ENCODE measurements at places on chromosomes 16 and 17.

- DNase-seq, result no peak
Observed at GRCh38 chr16:31243734-31244670, 15.8 kb upstream of the ITGAM start.

- no peak for DNase-seq
Observed at GRCh38 chr17:64950871-64951270, 31.6 kb upstream of the LRRC37A3 start.

- no peak for DNase-seq
Observed at GRCh38 chr17:40561871-40562611, 3.2 kb downstream of the CCR7 start.

- DNase-seq, result no peak
Observed at GRCh38 chr17:55038291-55038690, 69.7 kb downstream of the STXBP4 start.

GRCh38 chr17:27970587-27970986, 71.9 kb upstream of the NLK start:
- no peak for DNase-seq

- DNase-seq, result no peak
Observed at GRCh38 chr17:935485-935884, 44.1 kb downstream of the NXN start.

GRCh38 chr16:73049091-73049490, 1.2 kb upstream of the ZFHX3 start:
- no peak for DNase-seq

DNA sequence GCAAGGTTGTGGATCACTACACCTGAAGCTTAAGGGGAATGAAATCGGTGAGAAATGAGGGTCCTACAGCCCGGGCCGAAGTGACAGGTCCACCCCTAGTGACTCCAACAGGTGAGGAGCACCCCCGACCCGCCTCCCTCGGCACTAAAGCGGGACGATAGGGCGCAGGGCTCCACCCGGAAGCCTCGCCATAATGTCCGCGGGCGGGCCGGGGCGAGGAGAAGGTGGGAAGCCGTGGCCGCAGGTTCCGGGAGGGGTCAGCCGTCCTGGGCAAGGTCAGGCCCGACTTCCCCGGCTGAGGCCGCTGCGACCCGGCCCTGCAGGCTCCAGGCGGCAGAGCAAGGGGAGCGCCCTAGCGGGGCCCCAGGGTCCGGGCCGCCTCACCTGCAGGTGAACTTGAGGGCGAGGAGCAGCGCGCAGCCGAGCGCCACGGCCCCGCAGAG, 543 bp downstream of the TXNDC11 start:
- peak; percentile 16 for DNase-seq

GRCh38 chr17:55760643-55761355, 9.9 kb downstream of the PCTP start:
- no peak for DNase-seq

- DNase-seq, result no peak
Observed at GRCh38 chr17:8801135-8801840, 2.1 kb upstream of the MFSD6L start.

DNA sequence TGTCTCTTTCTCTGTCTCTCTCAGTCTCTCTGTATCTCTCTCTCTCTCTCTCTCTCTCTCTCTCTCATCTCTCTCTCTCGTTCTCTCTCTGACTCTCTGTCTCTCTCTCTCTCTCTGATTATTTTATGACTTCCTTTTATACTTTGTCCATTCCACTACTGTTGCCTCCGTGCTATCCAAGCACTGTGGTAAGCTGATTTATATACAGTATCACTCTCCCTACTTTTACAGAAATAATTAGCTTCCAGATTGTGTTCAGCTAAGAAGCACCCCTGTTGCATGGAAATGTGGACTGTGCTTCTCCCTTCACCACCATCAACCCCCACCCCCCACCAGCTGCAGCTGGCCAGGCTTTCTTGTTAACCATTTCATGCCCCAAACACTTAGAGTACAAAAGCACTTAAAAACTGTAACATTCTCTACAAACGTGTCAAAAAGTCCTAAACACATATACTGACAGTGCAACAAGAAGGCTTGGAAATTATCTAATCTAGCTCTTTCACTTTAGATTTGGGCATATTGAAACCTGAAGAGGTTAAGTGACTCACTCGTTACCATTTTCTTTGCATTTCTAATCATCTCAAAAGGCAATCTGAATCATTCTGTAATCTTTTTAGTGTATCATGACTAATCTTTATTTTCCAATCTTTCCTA, 11.6 kb upstream of the TMEM100 start:
- no peak for DNase-seq

DNA sequence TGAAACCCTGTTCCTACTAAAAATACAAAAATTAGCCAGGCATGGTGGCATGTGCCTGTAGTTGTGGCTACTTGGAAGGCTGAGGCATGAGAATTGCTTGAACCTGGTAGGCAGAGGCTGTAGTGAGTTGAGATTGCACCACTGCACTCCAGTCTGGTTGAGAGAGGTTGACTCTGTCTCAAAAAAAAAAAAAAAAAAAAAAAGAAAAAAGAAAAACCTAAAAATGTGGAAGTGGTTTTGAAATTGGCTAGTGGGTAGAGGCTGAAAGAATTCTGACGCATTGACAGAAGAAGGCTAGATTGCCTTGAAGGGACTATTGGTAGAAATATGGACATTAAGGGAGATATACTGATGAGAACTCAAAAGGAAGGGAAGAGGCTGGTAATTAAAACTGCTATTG, 33.6 kb upstream of the CPPED1 start:
- no peak for DNase-seq

GRCh38 chr16:3035289-3035971, 1.3 kb downstream of the BICDL2 start:
- DNase-seq, result no peak

GRCh38 chr17:10992106-10992880, 154.4 kb upstream of the PIRT start:
- no peak for DNase-seq

DNA sequence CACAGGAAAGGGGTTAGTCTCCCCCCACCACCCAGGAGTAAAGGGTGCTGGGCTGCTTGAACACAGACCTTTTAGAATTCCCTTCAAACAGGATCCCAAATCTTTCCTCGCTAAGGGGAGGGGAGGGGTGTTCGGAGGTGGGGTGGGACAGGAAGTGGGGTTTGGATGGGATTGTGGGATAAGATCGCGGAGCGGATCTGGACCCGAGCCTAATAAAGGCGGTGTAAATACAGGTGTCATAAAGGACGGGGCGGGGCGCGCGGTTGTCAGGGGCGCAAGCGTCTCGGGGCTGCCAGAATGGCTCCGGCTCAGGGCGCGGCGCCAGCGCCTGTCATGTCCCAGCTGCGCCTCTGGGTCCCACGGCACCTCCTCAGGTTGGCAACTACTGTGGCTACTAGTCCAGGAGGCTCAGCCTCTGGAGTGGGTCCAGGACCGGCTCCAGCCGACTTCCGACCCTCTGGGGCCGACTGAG, 59.8 kb upstream of the FBXO47 start:
- DNase-seq, result peak; percentile 9

DNA sequence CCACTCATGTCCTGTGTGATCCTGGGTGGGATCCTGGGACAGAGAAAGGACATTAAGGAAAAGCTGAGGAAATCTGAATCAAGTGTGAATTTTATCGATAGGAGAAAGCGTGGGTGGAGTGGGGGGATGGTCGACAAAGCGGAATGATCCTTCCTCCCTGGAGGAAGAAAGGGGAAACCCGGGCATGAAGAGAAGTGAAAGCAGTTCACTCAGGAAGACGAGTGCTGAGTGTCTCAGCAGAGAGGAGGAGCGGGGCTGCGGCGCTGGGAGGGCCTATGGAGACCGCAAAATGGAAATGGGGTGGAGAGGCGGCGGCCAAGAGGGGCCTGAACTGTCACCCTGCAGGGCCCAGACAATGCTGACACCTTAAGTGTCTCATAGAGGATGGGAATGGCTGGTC, 8.7 kb downstream of the ZDHHC7 start:
- no peak for DNase-seq

GRCh38 chr16:340370-341091, 12.0 kb downstream of the AXIN1 start:
- no peak for DNase-seq

DNA sequence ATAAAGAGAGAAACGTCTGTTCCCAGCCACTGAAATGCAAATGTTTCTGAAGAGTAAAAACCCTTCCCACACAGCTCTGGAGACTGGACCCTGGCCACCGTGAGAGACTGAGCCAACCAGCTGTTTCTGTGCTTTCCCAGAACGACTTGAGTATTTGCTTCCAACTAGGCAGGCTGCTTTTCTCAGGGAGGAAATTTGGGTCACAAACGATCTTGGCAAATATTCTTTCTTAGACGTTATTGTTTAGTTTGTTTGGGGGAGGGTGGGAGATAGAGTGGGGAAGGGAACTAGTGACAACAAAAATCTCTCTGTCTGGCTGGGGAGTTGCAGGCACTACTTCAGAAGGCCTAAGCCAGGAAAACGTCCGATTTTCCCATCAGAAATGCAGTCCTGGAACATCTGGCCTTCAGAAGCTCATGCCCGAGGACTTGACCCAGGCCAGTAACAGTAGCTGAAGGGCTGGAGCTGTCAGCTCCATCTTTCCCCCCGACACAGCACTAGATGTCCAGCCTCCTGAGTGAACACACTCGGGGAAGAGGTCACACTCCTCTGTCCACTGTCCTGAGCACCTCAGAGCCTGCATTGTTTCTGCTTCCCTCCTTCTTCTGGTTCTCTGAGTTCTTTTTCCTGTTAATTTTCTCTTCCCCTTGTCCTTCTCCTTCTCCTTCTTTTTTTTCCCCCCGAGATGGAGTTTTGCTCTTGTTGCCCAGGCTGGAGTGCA, 4.0 kb downstream of the CCDC92B start:
- DNase-seq, result no peak

DNA sequence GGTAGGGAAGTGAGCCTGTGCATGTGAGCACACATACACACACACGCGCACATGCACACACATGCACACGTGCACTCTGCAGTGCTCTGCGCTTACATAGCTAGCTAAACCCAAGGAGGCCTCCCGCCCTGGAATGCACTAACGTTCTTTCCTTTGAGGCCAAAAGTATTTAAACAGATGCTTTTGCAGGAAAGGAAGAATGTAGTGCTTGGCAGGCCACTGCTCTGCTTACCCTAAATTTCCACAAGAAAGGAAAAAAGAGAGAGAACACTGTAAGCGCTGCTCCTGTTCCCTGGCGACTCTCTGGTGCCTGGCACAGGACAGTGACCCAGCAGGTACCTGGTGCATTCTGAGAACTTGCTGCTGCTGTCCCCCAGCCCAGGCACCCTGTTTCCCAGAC, 31.3 kb upstream of the MRPS23 start:
- DNase-seq, result no peak

DNA sequence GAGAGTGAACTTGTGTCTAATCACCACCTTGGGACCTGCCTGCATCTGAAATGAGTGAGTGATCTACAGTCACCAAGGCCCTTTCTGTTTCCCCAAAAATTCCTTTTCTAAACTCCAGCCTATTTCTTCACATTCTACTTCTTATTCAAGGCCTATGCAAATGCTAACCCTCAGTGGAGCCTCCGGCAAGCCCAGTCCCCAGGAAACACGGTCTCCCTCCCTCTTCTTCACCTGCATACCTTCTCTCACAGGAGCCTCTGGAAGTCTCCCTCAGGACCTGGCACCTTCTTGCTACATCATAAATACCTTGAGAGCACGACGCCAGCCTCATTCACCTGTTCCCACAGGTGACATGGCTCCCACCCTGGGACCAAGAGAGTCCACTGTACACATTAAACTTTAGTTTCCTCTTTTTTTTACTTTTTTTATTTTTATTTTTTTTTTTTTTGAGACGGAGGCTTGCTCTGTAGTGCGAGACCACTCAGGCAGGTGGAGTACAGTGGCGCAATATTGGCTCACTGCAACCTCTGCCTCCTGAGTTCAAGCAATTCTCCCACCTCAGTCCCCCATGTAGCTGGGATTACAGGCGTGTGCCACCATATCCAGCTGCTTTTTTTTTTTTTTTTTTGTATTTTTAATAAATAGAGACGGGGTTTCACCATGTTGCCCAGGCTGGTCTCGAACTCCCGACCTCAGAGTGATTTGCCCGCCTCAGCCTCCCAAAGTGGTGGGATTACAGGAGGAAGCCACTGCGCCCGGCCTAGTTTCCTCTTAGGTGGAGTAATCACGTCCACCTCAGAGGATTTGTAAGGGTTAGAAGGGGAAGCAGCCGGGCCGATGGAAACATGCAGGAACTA, 97.3 kb downstream of the ANKRD11 start:
- no peak for DNase-seq

DNA sequence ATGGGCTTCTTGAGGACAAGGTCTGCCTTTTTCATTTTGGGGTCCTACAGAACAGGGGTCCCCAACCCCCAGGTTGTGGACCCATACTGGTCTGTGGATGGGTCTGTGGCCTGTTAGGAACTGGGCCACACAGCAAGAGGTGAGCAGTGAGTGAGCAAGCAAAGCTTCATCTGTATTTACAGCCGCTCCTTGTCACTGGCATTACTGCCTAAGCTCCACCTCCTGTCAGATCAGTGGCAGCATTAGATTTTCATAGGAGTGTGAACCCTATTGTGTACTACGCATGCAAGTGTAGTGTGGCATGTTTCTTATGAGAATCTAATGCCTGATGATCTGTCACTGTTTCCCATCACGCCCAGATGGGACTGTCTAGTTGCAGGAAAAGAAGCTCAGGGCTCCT, 33.9 kb downstream of the ERN1 start:
- DNase-seq, result no peak

- DNase-seq, result no peak
Observed at GRCh38 chr17:54903375-54903774, 2.7 kb downstream of the TOM1L1 start.

DNA sequence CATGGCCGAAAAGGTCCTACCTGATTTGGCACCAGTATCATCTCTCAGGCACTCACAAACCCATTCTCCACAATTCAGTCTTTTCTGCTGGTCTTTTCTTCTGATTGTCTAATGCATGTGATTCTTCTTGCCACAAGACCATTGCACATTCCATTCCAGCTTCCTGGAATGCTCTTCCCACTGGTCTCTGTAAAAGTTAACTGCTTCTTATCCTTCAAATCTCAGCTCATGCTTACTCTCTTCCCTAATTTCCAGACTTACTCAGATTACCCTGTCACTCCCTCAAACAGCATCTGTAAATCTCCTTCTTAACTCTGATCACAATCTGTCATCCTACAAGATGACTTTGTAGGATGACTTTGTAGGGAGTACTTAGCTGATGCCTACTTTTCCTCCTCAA, 320.2 kb downstream of the MAP2K6 start:
- no peak for DNase-seq

GRCh38 chr17:43758086-43758485, 505 bp downstream of the SOST start:
- no peak for DNase-seq

- DNase-seq, result no peak
Observed at GRCh38 chr17:68533887-68534694, 21.9 kb downstream of the PRKAR1A start.

Data from activated CD8-positive, alpha-beta memory T cell treated with anti-CD3 and anti-CD28 coated beads for 1 hour (primary cell).